NCI-H446 treated with DMSO at 0.1 percent for 48 hours (cell line): ENCODE measurements at places on chromosomes 7 and 10.

GRCh38 chr7:38291117-38291647, 17.7 kb upstream of the TARP start:
- no peak for DNase-seq

GRCh38 chr10:46299536-46300369, 13.0 kb downstream of the ANTXRL start:
- DNase-seq = no peak

DNA sequence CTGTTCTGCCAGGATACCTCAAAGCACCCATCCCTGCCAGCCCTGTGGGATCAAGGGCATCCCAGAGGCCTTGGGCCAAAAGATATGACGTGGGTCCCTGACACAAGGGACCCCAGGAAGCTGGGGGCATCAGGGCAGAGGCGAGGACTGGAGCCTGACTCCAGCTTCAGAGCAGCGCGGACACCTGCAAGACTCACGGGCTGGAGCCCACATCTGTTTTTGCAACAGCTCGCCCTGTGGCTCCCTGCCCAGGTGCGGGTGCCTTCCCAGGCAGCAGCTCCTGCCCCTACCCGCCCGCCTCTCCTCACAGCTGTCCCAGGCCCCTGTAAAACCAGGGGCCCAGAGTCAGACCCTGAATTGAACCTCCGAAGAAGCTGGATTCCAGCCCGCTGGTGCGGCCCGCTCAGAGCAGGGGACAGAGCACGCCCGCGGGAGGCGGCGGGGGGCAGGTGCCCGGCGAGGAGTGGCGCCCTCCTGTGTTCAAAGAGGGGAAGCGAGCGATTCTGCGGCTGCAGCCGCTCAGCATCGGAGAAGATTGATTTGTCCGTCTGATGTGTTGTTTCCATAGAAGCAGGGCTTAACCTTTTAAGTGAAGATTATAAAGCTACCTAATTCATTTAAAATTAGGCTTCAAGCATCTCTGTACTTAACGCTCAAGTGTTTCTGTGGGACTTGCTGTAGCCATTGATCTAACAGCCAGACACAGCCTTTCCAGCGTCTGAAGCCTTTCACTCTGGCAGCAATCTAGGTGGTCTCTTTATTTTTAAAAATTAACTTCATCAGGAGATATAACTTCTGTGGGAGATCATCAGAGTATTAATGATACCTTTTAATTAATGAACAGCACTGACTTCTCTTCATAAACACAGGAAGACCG, 88.4 kb downstream of the BEND7 start:
- DNase-seq = no peak

- DNase-seq = no peak
These were observed 345.0 kb downstream of the SORCS1 start for GRCh38 chr10:106819490-106819889.

DNA sequence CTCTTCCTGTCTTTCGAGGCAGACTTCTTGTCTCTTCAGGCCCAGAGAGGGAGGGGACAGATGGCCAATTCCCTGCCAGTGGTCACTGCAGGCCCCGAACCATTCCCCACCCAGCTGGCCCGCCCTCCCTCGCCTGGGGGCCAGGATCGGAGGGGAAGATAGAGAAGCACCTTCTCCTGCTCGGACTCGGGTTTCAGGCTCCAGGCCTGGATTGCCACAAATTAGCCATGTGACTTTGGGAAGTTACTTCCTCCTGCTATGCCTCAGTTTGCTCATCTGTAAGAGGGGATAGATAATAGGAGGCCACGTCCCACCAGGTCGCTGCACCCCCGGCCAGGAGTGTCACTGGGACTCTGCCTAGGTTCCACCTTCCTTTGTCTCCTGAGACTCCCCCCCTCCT, 24.8 kb upstream of the PPP2R2D start:
- no peak for DNase-seq

- DNase-seq = no peak
These were observed 16.6 kb upstream of the TAS2R60 start for GRCh38 chr7:143426479-143427142.

DNA sequence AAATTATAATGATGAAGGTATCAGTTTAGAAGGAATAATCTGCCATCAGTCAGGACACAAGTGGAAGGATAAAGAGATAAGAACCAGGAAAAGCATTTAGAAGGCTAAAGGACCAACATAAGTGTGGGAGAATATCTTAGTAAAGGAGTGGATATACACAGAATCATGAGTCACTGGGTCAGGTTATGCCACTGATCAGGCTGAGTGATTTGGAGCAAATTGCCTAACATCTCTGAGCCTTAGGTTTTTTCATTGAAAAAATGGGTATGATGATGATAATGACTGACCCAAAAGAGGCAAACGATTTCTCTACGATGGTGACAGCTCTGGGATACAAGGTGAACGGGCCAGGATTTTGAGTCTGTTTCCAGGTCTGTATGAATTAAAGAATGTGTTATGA, 2.8 kb upstream of the CUL1 start:
- no peak for DNase-seq

DNA sequence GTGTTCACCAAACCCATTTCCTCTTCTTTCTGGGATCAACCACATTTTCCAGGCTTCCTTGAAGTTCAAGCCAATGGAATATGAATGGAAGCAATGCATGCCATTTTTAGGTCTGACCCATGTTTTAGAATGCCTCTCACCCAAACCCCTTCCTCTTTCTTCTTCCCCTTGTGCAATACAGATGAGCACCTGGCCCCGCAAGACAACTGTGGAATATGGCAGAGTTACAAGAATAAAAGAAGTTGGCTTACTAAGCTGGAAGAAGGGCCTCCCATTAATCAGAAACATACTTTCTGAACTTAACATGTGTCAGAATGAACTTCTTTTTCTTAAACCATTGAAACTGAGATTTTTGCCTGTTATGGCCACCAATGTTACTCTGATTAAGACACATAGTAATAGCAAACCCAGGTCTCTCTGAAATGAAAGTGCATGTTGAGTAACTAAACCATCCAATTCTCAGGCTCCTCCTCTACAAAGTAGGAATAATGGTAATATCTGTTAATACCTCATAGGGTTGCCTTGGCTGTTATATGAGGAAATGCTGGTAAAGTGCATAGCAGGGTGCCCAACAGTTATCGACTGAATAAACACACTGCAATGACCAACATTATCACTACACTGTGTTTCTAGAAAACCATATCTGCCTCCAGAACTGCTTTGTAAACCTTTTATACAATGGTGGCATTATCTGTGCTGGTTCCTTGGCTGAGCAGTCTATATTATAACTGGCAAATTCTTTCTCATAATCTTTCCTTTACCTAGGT, 382.2 kb upstream of the NRP1 start:
- DNase-seq = no peak

GRCh38 chr7:47621979-47622561, 40.2 kb upstream of the TNS3 start:
- no peak for DNase-seq

DNA sequence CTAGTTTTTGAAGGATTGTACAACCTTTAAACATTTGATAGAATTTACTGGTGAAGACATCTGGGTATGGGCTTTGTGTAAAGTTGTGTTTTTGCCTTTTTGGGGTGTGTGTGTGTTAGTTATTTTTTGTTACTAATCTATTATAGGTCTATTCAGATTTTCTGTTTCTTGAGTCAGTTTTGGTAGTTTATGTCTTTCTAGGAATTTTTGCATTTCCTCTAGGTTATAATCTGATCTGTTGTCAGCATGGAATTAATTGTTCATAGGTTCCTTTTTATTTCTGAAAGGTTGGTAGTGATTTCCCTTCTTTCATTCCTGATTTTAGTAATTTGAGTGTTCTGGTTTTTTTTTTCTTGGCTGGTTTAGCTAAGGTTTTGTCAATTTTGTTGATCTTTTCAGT, 17.7 kb downstream of the SEPTIN7 start:
- no peak for DNase-seq

DNA sequence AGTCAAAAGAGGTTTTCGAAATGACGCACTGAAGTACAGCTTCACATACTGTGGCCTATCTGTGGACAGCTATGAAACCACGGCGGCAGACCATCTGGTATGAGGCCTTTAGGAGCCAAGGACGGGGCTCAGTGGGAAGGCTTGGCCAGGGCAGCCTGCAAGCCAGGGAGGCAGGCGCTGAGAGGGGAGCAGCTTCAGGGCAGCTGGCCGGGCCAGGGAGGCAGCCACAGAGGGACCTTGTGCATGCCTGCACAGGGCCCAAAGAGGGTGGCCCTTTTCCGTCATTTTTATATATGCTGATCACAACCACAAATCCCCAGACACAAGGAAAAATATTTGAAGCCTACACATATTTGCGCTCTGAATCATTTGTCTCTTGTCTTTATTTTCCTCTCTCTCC, 13.5 kb downstream of the CALD1 start:
- DNase-seq = no peak

- DNase-seq = no peak
These were observed 12.5 kb downstream of the GPER1 start for GRCh38 chr7:1100386-1100785.

DNA sequence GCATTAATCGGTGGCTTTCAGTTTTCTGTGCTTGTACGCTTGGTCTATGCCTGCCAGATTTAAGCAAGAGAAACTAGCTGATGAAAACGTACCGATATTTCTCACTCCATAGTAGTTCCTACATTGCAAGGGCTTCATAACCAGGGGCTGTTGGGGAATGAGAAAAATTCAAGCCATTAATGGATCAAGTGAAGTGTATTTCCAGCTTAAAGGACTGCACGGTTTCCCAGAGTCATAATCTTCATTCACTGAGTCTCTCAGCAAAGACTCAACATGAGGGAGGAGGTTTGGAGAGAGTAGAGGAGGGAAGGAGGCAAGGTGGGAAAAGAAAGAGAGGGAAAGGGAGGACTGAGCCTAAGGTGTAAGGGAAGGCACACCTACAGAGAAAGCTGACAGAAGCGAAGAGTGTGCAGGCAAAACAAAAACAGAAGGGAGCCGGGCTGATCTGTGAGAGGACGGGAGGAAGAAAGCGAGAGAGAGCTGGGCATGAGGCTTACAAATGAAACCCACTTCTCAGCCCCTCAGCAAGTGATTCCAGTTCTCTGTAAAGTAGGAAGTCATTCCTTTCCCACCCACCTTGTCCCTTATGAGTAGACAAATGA, 625 bp downstream of the GIMAP2 start:
- DNase-seq = no peak

- no peak for DNase-seq
These were observed 235.2 kb upstream of the AKR1E2 start for GRCh38 chr10:4590807-4591206.

- DNase-seq = peak; percentile 21
These were observed 458.5 kb downstream of the KCNMA1 start for GRCh38 chr10:77179015-77179695.

DNA sequence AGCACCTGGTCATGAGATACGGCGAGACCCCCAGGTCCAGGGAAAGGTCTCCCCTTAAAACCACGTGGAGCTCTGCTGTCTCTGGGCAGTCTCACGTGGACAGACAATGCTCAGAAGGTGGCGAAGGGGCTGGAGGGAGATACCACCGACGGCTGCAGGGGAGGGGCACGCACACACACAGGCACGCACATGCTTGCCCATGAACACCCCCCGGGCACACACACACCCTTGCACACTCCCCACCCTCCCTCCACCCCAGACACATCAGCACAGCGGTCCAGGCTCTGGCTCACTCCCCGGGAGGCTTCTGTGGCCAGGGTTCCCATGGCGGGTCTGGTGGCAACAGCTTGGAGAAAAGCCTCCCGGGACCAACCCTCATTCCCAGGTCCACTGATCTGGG, 52.4 kb upstream of the TNRC18 start:
- no peak for DNase-seq

- no peak for DNase-seq
These were observed 97.9 kb downstream of the TSPAN12 start for GRCh38 chr7:120760050-120760449.

DNA sequence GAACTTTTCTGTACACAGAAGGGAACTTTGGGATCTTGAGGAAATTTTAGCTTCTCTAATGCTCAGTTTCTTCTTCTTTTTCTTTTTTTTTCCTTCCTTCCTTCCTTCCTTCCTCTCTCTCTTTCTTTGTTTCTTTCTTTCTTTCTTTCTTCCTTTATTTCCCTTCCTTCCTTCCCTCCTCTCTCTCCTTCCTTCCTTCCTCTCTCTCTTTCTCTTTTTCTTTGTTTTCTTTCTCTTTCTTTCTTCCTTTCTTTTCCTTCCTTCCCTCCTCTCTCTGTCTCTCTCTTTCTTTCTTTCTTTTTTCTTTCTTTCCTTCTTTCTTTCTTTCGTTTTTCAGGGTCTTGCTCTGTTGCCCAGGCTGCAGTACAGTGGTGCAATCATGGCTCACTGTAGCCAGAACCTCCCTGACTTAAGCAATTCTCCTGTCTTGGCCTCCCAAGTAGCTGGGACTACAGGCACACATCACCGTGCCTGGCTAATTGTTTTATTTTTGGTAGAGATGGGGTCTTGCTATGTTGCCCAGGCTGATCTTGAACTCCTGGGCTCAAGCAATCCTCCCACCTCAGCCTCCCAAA, 58.6 kb upstream of the SDK1 start:
- DNase-seq = no peak

- no peak for DNase-seq
These were observed 61.7 kb downstream of the MAP3K8 start for GRCh38 chr10:30495687-30496086.

DNA sequence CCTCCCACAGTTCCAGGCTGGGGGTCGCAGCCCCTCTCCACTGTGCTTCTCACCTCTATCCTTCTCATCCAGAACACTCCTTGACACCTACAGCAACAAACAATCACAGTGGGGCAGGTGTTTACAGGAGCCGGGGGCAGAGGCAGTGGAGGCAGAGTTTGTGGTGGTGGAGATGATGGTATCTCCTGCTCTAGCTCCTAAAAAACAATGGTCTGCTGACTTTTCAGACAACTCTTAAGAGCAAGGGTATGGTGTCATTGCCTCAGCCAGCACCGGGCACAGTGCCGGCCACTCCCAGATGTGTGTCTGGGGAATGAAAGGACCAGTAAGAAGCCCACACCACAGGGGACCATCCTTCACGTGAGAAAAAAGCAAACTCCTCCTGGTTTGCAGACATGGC, 36.3 kb upstream of the ANTXRL start:
- no peak for DNase-seq

- no peak for DNase-seq
These were observed 38.9 kb upstream of the GDF10 start for GRCh38 chr10:47261121-47261520.

DNA sequence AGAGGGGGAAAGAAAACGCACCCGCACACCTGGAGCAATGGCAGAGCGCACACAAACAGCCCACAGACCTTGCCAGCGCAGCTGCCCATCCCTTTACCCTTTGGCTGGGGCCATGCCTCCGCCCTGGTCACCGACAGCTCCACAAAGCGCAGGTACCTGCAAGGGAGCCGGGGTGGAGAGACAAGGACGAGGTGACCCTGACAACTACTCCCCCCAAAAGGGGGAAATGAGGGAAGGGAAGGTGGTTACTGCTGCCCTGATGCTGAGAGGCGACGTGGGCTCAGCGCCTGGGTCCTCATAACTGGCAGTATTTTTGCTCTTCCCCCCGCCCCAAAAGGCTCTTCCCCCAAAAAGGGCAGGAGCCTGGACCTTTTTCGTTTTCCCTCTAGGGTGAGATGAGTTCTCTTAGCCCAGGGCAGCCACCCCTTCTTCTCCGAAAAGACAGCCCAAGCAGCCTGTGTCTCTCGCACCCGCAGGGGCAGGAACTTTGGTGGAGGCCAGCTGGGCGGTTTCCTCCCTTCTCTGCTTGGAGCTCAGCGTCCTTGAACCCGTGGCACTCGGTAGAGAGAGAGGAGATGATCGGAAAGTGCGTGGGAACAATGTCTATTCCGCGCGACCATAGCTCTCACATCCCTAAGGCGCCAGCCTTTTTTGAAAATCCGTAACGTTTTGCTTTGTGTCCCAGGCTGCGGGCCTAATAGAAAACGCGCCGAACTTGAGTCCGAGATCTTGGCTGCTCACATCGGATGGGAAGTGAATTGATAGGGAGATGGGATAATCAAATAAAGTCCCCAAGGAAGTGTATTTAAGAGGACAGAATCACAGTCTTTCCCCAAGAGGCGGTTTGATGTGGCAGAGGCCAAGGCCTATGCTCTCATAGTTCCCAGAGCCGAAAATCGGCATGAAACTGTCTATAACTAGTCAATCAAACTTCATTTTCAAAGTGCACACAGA, 1.0 kb downstream of the NKX2-3 start:
- no peak for DNase-seq
